ENCODE measurements at places on chromosomes 3 and 15.

GRCh38 chr15:95565016-95565600 is 765.4 kb upstream of the NR2F2 start:
- no peak for DNase-seq

DNA sequence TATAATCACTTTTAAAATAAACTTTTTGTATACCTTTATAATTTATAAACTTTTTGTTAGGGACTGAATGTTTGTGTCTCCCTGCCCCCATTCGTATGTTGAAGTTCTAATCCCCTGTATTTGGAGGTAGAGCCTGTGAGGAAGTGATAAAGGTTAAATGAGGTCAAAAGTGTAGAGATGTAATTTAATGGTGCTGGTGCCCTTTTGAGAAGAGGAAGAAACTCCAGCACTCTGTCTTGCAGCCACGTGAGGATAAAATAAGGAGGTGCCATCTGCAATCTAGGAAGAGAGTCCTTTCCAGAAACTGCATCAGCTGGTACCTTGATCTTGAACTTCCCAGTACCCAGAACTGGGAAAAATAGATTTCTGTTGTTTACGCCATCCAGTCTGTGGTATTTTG is 106.1 kb upstream of the RGMA start:
- DNase-seq, result no peak

DNA sequence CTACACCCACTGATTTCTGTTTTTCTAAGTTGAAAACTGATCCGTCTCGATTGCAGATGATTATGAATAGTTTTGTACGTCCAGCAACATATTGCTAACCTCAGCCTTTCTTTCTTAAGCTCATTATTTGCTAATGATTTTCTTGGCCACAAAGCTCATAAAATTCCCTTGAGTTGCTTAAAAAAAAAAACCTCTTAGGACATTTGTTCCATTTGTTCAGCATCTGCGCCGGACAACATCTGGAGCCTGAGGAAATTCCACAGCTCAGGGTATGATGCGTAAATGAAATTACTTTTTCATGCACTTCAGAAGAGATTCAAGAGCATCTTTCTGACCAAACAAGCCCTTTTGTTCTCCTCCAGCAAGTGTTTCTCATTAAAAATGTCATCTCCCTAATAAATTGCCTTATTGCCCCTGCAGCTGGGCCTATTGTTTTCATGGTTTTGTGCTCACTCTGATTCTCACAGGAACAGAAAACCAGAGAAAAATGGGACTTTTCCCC is 249.1 kb upstream of the MCTP2 start:
- no peak for DNase-seq

DNA sequence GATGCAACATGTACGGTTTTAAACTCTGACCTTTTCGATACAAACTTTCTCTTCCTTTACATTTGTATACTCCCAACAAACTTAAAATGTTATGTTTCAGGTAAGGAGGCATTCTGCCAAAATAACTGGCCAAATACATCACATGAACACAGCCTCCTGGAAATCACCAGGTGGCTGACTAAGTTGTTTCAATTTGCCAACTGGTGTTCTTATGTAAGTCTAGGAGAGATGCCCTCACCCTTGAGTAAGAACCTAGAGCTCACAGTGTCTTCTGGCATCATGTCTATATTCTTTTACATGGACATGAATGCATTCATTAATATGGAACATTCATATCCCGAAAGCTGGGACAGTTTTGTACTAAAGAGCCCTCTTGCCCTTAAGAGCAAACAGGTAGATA is 341.1 kb upstream of the NR2F2 start:
- DNase-seq, result no peak

DNA sequence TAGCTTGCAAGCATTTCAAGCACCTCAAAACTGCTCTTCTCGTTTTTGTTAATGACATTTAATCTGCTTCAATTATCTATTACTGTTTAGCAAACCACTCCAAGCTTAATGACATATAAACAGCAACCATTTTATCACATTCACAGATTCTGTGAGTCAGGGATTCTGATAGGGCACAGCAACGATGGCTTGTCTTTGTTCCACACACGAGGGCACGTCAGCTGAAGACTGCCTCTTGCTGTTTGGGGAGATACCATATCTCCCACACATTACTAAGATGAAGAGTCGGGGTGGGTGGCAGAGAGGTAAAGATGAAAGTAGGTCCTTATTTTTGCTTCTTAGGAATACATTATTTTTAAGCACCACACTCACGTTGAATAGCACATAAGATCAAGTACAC is 19.3 kb downstream of the CPOX start:
- no peak for DNase-seq

DNA sequence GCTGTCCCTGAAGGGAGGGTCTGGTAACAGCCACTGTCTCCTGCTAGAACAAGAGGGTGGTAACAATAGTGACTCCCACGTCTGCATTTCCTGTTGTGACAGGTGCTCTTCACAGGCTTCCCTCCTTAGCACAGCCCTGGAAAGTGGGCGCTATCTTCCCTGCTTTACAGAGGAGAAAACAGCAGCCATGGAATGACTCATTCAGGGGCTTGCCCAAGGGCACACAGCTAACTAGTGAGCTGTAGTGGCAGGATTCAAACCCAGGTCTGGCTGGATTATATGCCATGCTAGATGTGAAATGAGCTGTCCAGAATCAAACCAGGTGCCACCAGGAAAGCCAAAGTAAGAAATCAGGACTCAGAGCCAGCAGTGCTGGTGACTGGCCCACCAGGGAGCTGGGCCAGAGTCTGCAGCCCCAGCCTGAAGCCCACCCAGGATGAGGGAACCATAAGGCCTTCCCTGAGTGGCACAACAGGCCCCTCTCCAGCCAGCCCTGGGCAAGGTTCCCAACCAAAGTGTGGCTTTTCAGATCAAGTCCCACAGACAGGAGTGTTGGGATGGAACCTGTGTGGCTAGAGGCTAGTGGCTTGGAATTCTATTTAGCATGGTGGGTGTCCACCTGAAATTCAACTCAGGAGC is 102.4 kb downstream of the ETFA start:
- DNase-seq, result no peak

DNA sequence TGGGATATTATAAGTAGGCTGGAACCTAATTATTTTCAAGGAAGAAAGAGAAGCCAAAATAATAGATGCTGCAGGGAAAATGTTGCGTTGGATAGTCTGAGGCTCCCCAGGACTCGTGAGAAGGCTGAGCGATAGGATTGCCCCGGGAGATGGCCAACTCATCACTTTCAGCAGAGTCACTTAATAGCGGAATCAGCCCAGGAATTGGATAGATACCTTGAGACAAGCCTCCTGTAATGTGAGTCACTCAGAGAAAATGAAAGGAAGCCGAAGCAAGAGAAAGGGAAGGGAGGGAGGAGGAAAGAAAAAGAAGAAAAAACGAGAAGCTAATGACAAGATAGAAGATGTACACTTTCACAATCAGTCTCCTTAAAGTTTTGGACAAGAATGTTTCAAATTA is 94.3 kb downstream of the SQOR start:
- DNase-seq, result no peak

DNA sequence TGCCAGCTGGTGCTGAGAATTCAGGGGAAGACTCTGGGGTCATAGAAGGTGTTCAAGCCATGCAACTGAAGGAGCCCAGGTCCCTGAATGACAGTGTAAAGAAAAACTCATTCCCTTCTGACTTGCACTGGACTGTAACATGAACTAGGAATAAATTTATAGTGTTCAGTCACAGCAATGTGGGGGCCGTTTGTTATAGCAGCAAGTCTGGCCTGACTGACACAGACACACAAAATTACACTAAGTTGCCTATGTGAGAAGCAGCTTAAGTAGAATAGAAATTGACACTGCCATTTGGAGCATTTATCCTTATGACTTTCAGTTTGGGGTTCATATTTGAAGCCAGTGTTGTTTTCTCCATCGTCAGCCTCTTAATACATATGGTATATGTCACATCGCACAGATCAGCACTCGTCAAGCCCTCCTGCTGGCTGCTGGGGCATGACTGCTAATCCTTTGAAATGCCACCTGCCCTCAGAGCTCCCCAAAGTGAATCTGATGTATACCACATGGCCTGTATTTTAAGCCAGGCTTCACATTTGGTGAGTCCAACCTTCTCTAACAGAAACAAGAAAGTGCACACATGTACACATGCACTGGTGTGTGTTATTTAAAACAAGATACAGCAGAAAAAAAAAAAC is 17.1 kb upstream of the HEG1 start:
- DNase-seq, result no peak

- DNase-seq, result no peak
Measured at GRCh38 chr15:96354731-96355567, 24.4 kb downstream of the NR2F2 start.

DNA sequence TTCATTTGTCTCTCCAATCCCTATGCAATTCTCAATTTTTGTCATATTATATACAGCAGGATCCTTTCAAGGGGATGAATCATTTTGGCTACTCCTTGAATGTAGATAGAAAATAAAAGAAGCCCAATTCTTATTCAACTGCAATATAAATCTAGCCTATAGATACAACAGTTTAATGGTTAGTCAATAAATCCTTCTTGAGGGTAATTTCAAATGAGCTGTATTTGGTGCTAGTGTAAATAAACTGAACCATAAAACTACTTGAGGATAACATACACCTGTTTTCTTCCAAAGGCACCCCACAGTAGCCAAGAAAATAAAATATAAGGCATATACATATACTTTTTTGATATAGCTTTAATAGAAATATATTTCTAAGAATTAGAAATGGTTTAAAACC is 830.3 kb downstream of the ROBO1 start:
- no peak for DNase-seq

- DNase-seq, result no peak
Measured at GRCh38 chr15:61301701-61302100, 72.6 kb upstream of the RORA start.

- no peak for DNase-seq
Measured at GRCh38 chr3:36380221-36381031, at the start of gene STAC. TSS of gene STAC (plus strand) at chr3:36380504. CDS start at chr3:36380644, 140 bp downstream.

DNA sequence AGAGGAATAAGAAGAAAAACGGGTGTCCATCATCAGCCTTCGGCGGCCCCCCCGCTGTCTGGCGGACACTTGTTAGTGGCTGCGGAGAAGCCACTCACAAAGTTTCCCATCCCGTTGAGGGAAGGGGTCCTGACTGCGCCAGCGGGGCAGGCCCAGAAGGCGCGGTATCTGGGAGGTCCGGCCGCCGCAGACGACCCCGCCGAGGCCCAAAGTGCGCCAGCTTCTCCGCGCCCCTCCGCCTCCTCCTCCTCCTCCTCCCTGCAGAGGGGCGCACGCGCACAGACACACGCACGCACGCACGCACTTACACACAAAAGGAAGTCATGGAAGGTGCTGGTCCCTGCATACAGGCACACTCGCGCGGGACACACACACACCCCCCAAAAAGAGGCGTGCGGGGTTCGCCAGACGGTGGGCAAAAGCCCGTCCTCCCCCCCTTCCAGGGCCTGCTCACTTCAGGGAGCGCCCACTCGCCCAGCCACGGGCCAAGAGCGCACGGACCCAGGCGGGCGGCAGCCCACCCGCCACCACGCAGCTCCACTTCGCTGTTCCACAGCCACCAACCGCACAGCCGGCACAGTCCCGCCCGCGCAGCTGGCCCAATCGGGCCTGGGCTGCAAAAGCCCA is 18.0 kb downstream of the ZNF148 start:
- peak; percentile 38 for DNase-seq

GRCh38 chr15:40917585-40917984 is 11.6 kb upstream of the DLL4 start:
- DNase-seq, result no peak

GRCh38 chr3:175242243-175242642 is 383.1 kb downstream of the NAALADL2 start:
- no peak for DNase-seq

GRCh38 chr3:11582191-11582968 is 61.3 kb downstream of the VGLL4 start:
- no peak for DNase-seq

GRCh38 chr3:55474213-55474632 is 12.9 kb downstream of the WNT5A start:
- DNase-seq, result no peak

- no peak for DNase-seq
Measured at GRCh38 chr3:3110299-3110630, at the start of gene IL5RA. TSS of gene IL5RA (minus strand) at chr3:3110374. CDS start at chr3:3104984, 5,390 bp downstream.
